AG08395 (cell line): ENCODE measurements at places on chromosomes 3 and 15.

GRCh38 chr3:30078736-30079135 is 527.7 kb upstream of the TGFBR2 start:
- no peak for DNase-seq

DNA sequence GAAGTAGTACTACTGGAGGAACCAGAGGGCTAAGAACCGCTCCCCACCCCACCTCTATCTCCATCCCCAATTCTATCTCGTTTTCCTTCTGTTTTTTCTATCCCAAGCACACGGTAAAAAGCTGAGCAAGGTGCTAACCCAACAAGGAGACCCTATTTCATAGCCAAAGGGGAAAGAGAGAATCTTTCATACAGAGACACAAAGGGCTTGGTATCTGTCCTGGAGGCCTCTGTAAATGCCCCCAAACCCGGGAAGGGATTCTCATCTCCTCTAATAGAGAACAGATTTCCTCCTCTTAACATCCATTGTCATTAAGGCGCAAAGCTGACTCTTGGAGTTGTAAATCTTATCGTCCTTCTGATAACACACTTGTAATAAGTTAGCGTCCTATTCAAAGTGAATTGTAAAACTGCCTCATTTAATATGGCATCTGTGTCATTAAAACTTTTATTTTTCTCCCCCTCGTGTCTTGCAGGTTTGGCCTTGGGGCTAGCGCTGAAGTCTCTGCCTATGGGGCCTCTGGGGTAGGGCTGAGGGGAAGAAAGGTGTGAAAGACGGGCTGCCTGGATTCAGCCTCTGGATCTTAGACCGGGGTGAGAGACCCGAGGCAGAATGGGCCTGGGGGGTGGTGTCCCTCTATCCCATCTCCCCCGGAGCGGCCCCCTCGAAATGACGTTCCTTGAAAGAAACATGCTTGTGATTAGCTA is 12.1 kb downstream of the NR2F2 start:
- no peak for DNase-seq

DNA sequence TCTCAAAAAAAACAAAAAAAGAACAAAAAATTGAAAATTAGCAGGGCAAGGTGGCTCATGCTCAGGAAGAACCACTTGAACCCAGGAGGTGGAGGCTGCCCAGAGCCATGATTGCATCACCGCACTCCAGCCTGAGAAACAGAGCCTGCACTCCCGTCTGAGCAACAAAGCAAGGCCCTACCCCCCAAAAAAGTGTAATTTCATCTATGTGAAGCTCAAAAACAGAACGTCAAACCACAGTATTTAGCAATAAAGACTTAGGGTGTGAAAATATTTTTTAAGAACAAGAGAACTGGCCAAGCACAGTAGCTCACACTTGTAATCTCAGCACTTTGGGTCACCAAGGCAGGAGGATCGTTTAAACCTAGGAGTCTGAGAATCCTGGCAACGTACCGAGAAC is 38.2 kb downstream of the STAG1 start:
- DNase-seq, result no peak

GRCh38 chr3:50658416-50658815 is 16.3 kb upstream of the DOCK3 start:
- peak; percentile 78 for DNase-seq

GRCh38 chr3:82078246-82078645 is 316.8 kb upstream of the GBE1 start:
- DNase-seq, result no peak

DNA sequence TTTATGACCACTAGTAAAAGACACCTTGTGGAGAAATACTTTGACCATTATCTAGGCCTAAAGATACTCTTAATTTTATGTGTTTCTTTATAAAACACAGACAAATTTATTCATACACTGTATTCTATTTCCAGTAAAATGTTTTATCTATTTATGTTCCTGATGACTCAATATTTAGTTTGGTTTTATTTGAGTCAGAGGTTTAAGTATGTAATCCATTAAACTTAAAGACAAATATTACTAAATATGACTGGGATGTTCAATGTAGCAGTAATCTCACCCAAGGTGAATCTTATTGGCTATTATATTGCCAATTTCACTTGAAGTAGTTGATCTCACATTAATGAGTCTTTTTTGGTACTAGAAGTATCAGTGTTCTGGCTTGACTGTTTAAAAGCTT is 799.7 kb downstream of the CADM2 start:
- no peak for DNase-seq

DNA sequence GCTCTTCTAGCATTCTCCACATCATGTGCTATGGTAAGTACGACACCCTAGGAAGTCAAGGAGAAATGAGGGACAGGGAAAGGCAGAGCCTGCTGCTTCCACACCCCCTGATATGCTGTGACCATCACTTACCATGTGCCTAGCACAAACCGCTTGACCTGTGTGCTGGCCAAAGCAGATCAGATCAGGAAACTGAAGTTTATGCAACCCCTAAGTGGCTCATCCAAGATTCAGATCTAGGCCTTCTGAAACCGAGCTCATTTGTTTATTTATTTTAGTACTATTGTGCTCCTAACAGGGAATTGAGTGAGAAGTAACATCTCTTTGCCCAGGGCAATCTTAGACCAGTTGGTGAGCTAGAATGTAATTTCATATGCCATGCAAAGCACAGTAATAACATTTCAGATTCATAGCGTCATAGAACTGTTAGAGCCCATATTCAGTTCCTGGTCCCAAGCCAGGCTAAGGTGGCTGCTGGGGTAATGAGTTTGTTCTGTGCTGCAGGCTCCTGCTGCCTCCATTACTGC is at the start of gene RTP2:
Gene RTP2 (minus strand): TSS at position 51 of the 527 bp plus-strand sequence. CDS start 429 bp downstream, outside the sequence.
- no peak for DNase-seq

DNA sequence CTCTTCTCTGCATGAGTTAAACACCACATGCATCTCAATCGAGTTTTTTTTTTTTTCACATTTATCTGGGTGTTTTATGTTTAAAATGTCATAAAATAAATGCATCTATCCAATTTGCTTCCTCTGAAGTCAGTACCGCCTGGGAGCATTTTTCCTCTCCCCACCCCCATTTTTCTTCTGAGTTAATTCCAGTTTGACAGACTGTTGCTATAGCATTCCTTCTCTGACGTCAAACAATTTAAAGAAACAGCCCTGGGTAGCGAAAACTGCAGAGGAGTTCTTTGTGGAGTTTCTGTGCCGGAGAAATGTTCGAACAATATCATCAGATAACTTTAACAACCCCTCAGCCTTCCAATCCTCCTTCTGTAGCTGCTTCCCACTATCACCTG is 900 bp upstream of the GNB4 start:
- peak; percentile 44 for DNase-seq

DNA sequence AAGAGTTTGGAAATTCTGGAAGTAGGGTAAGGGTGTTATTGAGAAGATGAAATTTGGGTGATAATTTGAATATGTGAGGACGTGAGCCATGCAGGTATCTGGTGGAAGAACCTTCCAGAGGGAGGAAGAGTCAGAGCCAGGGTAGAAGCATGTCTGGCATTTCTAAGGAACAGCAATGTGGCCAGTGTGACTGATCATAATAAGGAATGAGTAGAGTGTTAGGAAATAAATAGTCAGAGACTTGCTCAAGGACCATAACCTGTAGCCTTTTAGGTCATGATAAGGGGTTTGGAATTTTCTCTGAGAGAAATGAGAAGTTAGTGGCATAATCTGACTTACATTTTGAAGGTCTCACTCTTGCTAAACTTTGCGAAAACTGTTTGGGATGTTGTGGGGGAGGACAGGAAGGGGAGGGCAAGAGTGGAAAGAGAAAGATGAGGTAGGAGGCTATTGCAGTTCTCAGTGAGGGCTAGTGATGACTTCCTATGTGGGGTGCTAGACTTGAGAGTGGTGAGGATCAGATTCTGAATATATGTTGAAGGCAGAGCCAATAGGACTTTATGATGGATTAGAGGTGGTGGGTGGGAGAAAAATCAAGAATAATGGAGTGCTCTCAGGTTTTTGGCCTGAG is 568.3 kb downstream of the AGBL1 start:
- no peak for DNase-seq
